Fibroblast of villous mesenchyme (primary cell): ENCODE measurements at places on chromosomes 4 and X. TPM values are rescaled to one million over a fixed set of nuclear protein-coding genes. Genes with fewer than 3 reads are reported as not detected.

GRCh38 chr4:3340700-3341083 is 47.9 kb downstream of the RGS12 start:
- no peak for DNase-seq

GRCh38 chrX:101595739-101596419 is 21.9 kb downstream of the ARMCX6 start:
- DNase-seq, result peak; percentile 77

GRCh38 chrX:23478561-23478960 is 143.9 kb downstream of the PTCHD1 start:
- no peak for DNase-seq

DNA sequence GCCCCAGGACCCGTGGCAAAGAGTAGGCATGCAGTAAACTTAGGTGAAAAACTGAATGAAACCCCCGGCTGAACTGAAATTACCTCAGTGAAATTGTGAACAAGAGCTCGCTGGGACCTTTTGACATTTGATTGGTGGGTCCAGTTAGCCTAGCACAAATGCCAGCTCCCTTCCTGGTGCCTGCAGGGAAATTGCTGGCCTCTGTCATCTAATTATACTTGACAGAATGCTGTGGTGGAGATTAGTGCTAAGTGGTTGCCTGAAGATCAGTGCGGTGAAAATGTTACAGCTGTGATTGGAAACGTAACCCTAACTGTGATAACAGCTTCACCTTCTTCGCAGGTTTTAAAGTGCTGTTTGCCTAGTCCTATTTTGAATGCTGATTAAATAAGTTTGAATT is 43.0 kb downstream of the ADD1 start:
- DNase-seq, result no peak

- peak; percentile 27 for DNase-seq
Measured at GRCh38 chr4:108172753-108173598, 4.2 kb upstream of the LEF1 start.

- no peak for DNase-seq
Measured at GRCh38 chr4:71630803-71631202, 153.1 kb downstream of the GC start.

The TSPAN7 gene
- not detected in 2 replicates for total RNA-seq

The UCP1 gene
- total RNA-seq, result not detected in 2 replicates

The GPC4 gene
- total RNA-seq, result 0.86 and 2.3 TPM in 2 replicates

The CENPI gene
- total RNA-seq, result 11.3 and 20.3 TPM in 2 replicates

The TMPRSS11A gene
- not detected in 2 replicates for total RNA-seq

The MAGEB17 gene
- not detected in 2 replicates for total RNA-seq
